ENCODE measurements at places on chromosomes 1 and 21. TPM values are rescaled to one million over a fixed set of nuclear protein-coding genes. Genes with fewer than 3 reads are reported as not detected.

SEMA6C gene
- 34.0 TPM for total RNA-seq

GPR25 gene
- not detected for total RNA-seq

TRIM58 gene
- 1.2 TPM for total RNA-seq

CACNA1E gene
- 0.93 TPM for total RNA-seq

NECTIN4 gene
- 1.9 TPM for total RNA-seq

Measured in progenitor cell of endocrine pancreas (in vitro differentiated cells).